Stimulated activated naive B cell treated with anti-CD40 and anti-IgM and Interleukin-4, amounts not matched to agents 10 μg/mL and 1 μg/mL and 100 μg/mL, for 72 hours (primary cell): ENCODE measurements at places on chromosomes 16 and 17.

DNA sequence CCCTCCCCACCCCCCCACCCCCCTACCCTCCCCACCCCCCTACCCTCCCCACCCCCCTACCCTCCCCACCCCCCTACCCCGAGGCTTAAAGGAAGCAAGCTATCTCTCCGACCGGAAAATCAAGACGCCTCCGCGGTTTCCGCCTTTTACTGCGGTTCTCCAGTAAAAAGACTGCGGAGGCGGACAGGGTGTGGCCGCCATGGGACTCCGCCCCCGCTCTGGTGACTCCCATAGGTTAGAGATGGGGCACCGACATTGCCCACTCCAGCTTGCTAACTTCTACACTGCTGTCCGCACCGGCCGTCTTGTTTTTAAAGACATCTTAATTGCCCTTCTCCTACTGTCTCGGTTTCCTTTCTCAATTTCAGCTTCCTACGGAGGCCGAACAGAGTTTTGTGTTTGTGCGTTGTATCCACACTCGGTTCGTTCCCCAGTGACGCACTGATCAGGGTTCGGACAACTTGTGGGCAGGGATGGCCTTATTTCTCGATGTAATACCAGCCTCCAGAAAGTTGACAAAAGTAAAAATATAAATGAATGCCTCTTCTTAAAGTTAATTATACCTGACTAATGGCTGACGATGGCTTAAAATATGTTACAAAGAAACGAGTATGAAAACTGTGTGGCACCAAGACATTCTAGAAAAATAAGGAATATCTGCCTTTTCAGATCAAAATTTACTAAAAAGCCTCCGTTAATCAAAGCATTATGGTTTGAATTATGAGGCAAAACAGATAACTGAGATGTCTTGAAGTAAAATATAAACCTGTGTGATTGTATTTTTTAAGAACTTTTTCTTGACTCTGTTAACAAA is 1.1 kb upstream of the ZNF200 start:
- no peak for DNase-seq

DNA sequence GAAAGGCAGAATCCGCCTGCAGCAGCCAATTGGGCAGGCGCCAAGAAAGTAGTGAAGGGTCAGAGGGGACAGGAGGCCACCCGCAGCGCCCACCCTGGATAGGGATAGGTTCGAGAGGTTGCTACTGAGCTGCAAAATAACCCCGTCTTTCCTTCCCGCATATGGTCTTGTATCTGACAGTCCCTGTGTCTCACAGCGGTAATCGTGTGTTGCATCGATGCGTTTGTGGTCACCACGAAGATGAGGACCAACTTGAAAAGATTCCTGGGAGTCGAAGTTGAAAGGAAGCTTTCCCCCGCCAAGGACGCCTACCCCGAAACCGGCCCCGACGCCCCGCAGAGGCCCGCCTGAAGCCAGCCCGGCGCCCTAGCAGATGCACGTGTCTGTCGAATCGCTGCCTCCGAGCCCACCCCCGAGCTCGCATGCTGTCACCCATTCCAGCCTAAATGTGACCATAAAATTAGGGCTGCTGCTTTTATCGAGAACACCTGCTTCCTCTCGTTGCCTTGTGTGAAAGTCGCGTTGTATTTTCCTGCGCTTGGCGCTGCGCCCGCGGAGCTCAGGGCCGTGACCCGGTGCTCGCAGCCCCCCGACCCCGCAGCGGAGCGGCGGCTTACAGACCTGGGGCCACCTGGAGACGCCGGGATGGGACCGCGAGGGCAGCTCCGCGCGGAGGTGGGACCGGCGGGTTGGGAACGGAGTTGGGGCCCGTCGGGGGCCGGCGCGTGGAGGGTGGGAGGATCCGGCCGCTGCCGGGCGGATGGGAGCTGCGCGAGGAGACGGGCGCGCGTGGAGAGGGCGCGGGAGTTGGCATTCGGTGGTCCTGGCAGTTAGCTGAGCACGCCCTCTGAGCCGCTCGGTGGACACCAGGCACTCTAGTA is at the start of gene CMTM2:
Gene CMTM2 (plus strand): TSS at position 813 of the 881 bp plus-strand sequence. CDS start 145 bp downstream, outside the sequence.
- DNase-seq: no peak

DNA sequence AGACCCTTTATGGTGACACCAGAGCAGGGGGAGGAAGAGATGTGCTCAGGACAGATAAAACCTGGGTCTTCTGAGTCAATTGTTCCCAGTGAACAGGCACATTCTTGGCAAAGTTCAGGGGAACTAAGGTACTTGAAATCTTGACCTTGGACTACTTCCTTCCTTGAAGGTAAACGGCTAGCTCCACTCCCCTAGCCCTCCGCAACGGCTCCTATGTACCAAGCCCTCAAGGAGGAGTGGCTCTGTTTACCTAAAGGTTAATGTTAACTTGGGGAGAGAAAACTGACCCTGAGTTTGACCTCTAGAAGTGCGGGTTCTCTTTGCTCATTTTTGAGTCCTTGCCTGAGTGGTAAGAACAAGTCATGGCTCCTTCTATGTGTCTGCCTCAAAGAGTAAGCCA is 7.8 kb downstream of the TTLL6 start:
- no peak for DNase-seq

DNA sequence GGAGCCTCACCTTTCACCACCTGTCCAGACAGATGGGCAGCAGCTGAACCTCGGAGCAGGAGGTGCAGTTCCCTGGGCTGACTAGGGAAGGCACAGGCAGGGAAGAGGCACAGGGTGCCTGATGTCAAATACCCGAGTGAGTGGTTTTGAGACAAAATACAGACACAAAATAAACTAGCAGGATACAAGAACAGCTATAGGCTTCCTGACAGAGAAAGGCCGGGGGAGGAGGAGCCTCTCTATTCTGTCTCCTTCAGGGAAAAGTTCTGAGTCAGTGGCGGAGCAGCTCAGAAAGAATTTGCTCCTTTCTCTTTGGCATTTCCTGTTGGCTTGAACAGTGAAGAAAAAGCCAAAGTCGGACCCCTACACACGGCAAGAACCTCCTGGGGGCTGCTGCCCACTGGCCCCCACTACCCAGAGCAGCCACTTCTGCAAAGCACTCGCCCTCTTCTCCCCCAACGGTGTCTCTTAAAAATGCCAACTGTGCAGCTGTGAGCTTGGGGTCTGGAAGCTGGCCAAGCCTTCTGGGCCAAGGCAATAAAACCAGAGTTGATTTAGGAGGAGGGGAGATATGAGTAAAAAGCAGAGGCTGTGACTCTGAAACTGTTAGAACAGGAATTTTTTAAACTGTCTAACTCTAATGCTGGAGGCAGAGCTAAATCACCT is 14.4 kb upstream of the FAAP100 start:
- no peak for DNase-seq

GRCh38 chr17:60173304-60173819 is 23.6 kb downstream of the CA4 start:
- no peak for DNase-seq
